Amygdala (tissue), 56 donors: ENCODE measurements at places on chromosomes 2 and 18.

GRCh38 chr2:100198461-100199230 is 56.3 kb upstream of the AFF3 start:
- DNase-seq, result no peak

GRCh38 chr18:21194871-21195771 is 46.9 kb upstream of the GREB1L start:
- no peak for DNase-seq

DNA sequence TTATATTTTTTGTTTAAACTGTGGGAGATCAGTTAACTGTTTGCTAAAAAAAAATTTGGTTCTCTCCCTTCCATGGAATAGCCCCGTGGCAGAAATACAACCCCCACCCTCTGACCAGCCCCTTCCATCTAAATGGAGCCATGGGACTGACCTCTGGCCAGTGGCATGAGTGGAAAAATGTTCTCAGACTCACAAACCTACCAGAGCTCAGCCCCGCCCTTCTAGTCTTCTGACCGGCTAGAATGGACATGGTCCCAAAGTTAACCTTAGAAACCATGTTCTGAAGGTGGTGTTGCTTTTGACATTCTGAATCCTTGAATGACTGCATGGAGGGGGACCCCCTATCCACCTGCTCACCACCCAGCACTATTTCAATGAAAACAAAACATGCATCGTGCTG is 1.3 kb upstream of the CHRNA1 start:
- no peak for DNase-seq

- DNase-seq, result no peak
Observed at GRCh38 chr2:67246791-67247190, 150.3 kb upstream of the ETAA1 start.

GRCh38 chr2:96156926-96157648 is 11.8 kb upstream of the DUSP2 start:
- DNase-seq, result no peak

DNA sequence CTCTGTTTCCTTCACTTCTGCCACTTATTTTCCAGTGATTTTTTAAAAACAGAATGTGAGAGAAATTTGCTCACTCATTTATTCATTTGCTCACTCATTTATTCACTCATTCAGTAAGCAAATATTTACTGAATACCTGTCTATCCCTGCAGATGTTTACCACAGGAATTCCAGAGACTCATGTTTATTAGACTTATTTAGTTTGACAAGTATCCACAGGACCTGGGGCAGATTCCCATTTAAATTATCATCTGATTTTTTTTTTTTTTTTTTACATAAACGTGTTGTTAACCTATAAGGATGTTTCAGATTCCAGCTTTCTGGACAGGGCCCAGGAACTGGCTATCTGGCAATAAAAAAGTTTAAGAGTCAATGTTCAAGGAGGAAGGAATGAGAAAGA is 175.1 kb upstream of the ERBB4 start:
- no peak for DNase-seq

- no peak for DNase-seq
Observed at GRCh38 chr2:78093436-78093835, 571.3 kb upstream of the LRRTM4 start.

- no peak for DNase-seq
Observed at GRCh38 chr2:122070241-122070731, 314.8 kb downstream of the TSN start.
